Retinal pigment epithelial cell (primary cell): ENCODE measurements at places on chromosomes 1 and 21.

GRCh38 chr21:31558189-31558961 lies 101.1 kb upstream of the SOD1 start:
- DNase-seq, result no peak

GRCh38 chr1:93692026-93692425 lies 10.4 kb upstream of the BCAR3 start:
- no peak for DNase-seq

DNA sequence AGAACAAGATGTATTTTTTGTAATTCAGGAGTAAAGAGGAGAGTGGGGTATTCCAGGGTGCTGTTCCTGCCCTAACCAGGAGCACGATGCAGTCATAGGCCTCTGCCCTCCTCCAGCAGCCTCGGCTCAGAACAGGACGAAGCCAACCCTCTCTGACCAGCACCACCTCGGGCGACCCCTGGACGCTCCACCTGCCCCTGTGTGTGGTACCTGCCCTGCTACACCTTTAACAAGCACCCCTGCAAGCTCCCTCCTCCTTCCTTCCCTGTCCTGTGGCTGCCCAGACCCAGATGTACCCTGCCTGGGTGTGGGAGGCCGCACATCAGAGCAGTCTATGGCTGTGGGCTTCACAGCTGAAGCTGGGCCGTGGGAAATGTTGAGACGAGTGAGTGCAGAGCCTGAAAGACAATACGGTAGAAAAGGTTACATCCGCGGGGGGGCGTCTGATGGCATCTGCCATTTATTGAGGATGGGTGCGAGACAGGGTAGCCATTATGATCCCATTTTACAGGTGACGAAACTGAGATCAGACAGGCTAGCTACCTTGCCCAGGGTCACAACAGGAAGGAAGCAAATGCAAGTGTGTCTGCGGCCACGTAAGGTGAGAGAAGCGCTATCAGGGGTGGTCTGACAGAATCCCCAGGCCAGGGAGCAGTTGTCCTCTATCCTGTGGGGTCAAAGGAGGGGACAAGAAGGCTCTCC lies 4.6 kb downstream of the ERG start:
- no peak for DNase-seq

DNA sequence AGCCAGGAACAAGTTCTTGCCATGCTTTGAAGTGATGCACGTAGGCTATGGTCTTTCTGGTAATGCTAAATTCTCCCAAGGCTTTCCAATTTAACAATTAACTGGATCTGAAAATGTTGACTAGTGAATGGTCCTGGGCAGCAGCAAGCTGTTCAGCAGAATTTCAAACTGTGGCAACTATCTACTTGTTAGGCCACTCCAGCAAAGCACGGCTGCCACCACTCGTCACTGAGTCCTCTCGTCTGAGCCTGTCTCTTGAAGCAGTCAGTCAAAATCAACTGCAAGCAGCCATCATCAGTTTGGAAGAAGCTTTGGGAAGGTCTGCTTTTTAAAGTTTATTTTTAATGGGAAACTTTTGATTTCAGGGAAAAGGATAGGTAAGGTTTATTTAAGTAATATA lies 6.1 kb downstream of the FLVCR1 start:
- DNase-seq, result no peak

GRCh38 chr21:32368386-32368785 lies 24.4 kb downstream of the URB1 start:
- DNase-seq, result no peak

DNA sequence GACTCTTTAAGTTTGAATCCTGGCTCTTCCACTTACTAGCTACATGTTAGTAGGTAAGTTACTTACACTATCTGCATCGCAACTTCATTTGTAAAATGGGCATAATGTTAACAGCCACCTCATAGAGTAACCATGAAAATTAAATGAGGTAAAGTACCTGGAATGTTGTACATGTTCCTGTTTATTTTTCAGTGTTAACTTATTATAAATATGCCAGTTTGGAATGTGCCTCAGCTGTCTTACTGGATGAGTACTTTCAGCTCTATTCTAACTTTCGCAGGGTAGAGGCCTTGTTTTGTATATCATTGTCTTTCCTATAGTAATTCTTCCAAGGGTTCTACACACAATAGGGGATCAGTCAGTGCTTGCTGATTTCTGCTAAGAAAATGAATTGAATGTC lies 167.4 kb downstream of the DUSP10 start:
- DNase-seq, result no peak

GRCh38 chr1:219123036-219123435 lies 50.6 kb upstream of the LYPLAL1 start:
- no peak for DNase-seq

GRCh38 chr1:73803380-73803779 lies 394.6 kb downstream of the LRRIQ3 start:
- no peak for DNase-seq

- DNase-seq, result no peak
These were observed 47.5 kb downstream of the SSX2IP start for GRCh38 chr1:84642774-84643173.

- no peak for DNase-seq
These were observed 133.5 kb downstream of the HMGB4 start for GRCh38 chr1:33997127-33998036.

DNA sequence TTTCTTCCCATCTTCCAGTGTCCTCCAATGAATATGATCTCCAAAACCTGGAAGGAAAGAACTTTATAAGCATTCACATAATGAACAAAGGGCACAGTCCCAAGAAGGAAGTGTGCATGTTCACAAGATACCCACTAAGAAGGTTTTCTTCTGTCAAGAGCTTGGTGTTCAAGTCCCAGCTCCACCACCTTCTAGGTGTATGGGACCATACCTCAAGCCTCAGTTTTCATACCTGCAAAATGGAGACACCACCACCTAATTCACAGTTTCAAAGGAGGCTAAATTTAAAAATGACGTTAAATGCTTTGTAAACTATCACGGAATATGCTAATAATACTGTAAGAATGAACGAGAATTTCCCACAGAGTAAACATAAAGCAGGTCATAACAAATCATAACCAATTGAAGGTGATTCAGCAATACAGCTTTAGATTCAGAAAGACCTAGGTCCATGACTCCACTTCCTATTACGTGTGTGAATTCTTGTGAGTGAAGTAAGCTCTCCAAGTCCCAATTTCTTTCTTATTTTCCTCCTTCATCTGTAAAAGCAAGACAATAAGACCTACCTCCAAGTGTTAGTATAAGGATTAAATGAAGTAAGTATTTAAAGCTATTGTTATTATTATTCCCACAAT lies 8.1 kb upstream of the KTI12 start:
- no peak for DNase-seq

GRCh38 chr21:16587141-16587581 lies 857.4 kb downstream of the USP25 start:
- peak; percentile 35 for DNase-seq

DNA sequence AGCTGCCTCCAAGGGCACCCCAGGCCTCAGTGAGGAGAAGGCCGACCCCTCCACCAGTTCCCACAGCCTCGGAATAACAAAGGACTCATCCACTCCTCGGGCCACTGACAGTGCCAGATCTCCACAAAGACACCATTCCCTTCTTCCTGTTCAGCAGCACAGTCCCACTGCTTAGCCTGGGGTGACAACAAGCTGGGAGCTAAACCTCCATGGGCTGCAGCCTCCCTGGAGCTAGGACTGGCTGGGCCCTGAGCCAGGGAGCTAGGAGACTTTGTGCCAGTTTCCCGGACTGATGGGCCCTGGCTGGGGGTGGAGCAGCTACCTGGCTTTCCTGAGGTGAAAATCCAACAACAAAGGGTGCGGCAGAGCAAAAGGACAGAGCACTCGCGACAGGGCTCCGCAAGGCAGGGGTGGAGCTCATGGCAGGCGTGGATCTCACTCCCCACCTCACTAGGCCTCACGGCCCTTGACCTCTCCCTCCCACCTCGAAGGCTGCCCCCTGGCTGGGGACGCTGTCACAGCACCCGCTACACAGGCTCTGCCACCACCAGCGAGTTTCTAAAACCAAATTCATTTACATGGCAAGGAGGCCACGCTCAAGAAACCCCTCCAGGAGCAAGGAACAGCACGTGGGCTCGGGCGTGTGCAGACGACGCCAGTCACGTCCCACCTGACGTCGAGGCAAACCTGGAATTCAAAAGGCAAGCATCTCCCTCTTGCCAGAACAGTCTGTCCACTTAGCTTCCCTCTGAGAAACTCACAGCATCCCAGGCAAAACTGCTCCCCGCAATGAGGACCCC lies 13.8 kb downstream of the SLC35E2B start:
- DNase-seq, result no peak

DNA sequence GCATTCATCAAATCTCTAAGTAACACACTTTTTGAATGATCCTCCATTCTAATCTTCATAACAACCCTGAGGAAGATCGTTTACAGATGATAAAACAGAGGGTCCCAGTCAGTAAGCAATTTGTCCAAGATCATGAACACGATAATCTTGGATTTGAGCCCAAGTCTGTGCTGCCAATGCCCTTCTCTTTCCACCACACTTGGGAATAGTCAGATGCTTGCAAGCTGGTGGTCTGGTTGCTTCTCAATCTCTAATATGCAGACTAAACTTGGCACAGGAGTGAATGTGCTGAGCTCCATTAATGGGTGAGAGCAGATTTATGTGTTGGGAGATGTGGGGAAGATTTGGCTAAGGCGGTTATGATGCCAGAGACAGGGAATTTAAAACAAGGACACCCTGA lies 430.6 kb upstream of the DAB1 start:
- DNase-seq, result no peak

GRCh38 chr1:240414237-240414636 lies 197.7 kb downstream of the GREM2 start:
- DNase-seq, result no peak

- no peak for DNase-seq
These were observed 63.1 kb upstream of the CD34 start for GRCh38 chr1:207973898-207974568.

GRCh38 chr21:45363921-45364467 lies 41.0 kb upstream of the COL18A1 start:
- DNase-seq, result peak; percentile 95

GRCh38 chr1:110061341-110061740 lies 9.1 kb downstream of the ALX3 start:
- no peak for DNase-seq

GRCh38 chr1:235002706-235003300 lies 125.8 kb downstream of the TOMM20 start:
- no peak for DNase-seq

GRCh38 chr1:27405074-27405473 lies 12.7 kb downstream of the GPR3 start:
- no peak for DNase-seq

- DNase-seq, result no peak
These were observed 56.7 kb upstream of the CD1D start for GRCh38 chr1:158124034-158124433.

GRCh38 chr1:53063744-53064515 lies 1.9 kb downstream of the PODN start:
- no peak for DNase-seq

DNA sequence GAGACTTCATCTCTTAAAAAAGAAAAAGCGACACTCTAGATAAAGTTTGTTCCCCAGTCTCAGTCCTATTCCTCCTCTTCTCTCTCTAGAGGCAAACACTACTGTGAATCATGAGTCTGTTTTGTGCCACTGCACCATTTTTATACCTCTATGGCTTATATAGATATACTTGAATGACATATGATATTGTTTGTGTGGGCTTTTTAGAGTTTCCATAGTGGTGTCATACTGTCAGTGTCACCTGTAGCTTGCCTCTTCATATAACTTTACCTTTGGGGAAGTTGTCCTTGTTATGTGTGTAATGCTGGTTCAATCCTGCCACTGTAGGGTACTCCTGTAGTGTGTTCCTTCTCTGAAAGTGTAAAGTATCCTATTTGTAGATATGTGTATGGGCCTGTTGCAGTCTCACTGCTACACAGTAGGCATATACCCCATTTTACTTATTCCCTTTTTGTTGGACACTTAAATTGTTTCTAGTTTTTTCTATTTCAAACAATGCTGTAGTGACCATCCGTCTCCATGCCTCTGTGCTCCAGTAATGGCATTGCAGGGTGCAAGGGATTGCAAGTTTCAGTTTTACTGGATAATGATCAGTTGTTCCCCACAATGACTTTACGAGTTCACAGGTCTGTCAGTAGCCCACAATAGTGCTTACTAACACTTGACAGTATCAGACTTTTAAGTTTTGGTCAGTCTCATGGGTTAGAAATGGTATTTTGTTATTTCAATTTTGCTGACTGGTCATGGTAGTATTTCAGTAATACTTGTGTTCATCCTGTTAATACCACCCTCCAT lies 2.7 kb downstream of the PRMT2 start:
- DNase-seq, result no peak

GRCh38 chr21:41600556-41600955 lies 92.6 kb upstream of the TMPRSS2 start:
- DNase-seq, result no peak

- no peak for DNase-seq
These were observed 12.8 kb downstream of the PMF1 start for GRCh38 chr1:156225677-156226014.

DNA sequence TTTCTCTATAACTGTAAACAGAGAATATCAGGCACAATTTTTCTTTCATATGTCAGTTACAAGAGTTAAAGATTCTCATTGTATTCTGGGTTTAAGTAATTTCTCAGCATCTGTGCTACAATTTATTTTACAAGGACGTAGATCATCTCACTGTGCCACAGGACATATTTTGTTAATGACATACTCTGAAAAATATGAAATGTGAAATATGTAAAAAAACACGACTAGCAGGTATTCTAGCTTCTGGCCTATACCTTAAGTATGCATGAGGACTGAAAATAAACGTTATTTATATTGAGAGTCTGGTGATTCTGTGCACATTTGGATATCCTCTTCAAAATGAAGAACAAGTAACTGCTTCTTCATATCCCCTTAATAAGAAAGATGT lies 308.8 kb downstream of the BRINP3 start:
- DNase-seq, result no peak

GRCh38 chr1:175737451-175737850 lies 5.9 kb downstream of the TNR start:
- no peak for DNase-seq

DNA sequence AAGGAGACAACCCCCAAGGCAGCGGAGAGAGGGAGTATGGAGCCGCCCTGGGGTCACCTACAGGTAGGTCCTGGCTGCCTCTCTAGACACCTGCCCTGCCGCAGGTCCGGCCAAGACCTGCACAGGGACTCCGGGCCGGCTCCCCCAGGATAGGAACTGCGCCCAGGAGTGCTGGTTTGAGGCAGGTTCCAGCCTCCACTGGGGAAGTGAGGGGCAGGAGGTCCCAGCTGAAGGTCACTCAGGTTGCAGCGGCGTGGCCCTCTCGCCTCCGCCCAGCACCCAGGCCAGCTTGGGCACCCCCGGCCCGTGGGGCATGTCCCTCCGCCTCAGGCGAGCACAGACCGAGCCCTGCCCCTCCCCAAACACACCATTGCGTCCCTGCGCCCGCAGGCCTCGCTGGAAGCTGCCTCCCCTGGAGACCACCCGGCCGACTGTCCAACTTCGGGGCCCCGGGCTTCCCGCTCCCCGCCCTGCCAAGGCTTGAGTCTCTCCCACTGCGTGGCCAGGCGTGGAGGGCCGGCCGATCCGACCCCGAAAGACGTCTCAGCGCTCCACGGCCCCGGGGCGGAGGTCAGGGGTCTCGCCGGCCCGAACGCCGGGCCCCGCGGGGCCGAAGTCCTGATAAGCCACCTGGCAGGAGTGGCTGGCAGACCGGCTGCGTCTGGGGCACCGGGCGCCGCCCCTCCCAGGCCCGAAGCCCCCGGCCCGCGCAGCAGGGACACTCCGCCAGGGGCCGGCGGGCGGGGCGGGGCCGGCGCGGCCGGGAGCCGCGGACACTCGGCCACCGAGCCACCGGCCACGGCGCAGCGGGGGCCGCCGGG lies 1.4 kb upstream of the SKI start:
- no peak for DNase-seq
